ENCODE measurements at places on chromosomes 12 and 14.

DNA sequence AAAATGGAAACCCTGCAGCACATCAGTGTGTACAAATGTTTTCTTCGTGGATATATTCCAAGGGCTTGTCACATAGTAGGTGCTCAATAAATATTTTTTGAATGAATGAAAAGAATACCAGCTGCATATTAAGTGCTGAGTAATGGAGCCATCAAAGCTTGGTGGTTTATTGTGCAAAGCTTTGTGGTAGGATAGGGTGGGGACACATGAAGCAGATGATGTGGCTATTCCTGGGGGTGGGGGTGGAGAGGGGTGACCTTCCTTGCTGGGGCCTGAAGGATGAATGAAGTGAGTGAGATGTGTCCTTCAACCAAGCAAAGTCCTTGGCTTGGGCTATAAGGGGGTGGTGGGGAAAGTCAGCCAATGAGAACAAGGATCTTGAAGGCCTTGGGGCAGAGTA, 4.3 kb upstream of the KRT81 start:
- no peak for DNase-seq

- no peak for DNase-seq
Observed at GRCh38 chr14:70731447-70732239, 77.7 kb downstream of the MAP3K9 start.

DNA sequence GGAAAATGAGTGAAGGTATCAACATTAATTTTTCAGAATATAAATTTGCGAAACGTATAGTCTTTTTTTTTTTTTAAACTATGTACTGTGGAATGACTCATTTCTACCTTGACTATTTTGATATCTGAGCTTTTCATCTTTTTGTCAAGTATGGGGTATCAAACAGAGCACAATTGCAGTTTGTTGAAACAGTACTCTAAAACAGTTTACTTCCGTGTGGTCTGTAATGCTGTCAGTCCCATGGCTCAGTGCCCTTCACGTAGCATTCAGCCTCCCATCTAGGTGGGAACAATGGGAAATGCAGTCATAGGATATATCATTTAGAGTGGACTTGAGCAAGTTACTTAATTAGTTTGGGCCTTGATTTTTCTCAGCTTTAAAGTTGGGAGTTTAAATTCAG, 139.5 kb downstream of the ERC1 start:
- no peak for DNase-seq

GRCh38 chr14:77364146-77364545, 12.7 kb downstream of the TMED8 start:
- DNase-seq, result no peak

DNA sequence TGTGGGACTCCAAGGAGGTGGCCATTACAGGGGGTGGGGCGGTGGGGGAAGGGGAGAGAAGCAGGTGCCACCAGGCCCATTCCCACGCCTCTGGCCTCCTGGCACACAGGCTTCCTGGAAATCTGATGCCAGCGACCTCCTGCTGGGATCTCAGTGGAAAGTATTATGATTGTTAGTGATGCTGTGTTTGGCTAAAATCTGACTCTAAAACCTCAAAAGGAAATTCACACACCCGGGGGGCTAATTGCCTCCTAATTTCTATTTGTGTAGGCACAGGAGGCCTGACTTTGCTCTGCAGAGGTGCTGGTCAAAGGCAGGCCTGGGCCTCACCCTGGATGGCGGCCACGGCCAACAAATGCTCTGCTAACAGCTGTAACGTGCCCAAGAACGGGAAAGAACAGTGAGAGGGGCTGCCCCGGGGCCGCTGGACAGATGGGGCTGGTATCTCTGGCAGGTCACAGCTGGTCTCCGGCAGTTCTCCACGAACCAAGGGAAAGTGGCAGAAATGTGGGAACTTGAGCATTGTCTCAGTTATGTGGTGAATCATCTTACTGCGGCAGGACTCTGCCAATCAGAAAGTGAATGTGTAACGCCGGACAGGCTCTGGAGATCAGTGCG, 14.3 kb downstream of the FAM181A start:
- no peak for DNase-seq

DNA sequence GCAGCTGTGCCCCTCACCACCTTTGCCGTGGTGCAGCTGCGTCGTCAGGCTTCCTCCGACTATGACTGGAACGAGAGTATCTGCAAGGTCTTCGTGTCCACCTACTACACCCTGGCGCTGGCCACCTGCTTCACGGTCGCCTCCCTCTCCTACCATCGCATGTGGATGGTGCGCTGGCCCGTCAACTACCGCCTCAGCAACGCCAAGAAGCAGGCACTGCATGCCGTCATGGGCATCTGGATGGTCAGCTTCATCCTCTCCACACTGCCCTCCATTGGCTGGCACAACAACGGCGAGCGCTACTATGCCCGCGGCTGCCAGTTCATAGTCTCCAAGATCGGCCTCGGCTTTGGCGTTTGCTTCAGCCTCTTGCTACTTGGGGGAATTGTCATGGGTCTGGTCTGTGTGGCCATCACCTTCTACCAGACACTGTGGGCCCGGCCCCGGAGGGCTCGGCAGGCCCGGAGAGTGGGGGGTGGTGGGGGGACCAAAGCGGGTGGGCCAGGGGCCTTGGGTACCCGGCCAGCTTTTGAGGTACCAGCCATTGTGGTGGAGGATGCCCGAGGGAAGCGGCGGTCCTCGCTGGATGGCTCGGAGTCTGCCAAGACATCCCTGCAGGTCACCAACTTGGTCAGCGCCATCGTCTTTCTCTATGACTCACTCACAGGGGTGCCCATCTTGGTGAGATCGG, 2.6 kb downstream of the GPR162 start:
- no peak for DNase-seq

DNA sequence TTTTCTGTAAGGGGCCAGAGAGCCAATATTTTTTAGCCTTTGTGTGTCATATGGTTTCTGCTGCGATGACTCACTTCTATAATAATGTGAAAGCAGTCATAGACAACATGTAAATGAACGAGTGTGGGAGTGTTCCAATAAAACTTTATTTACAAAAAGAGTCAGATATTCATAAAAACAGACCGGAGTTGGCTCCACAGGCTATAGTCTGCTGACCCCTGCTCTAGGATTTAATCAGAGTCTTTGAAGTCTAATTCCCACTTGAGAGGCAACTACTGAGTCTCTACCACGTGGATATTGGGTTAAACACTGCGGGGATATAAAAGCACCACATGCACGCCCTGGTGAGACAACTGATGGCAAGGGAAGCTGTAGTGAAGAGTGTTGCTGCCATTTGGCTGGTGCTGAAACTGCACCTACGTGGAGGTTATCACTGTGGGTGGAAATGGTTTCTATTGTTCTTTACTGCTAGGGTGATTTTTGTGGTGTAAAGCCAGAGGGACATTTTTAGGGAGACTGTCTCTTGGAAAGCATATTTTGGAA, 3.6 kb upstream of the NINJ2 start:
- no peak for DNase-seq

DNA sequence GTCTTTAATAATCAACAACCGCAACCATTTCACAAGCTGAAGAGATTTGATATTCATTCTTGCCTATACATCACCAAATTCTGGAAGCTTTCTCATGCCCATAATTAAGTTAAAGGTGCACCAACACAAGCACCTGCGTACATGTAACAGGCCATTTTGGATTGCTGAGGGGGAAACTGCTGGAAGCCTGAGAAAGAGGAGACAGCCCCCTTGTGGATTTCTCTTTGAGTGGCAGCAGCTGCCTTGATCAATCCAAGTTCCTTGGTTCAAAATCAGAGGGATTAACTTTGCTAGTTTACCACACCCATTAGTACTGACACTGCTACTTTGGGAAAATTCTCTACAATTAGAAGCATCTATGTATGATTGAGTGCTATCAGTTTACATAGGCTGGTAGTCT, 321.1 kb downstream of the NOVA1 start:
- DNase-seq, result peak; percentile 6

DNA sequence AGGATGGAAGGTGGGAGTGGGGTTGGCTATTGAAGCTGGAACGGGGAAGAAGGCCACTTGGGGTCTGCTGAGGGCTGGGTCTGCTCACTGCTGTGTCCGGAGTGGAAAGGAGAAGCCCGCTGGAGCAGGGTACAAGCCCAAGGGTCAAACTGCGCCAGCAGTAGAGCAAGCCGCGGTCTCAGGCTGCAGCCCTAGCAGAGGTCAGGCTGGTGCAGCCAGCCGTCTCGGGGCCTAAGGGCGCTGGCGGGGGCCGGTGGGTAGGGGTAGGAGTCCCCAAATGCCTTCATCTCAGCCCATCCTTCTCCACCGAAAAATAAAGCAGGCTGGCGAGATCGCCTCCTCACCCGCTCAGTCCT, 718 bp upstream of the JDP2 start:
- no peak for DNase-seq

- peak; percentile 75 for DNase-seq
Observed at GRCh38 chr12:26125400-26126339, 833 bp upstream of the BHLHE41 start.

DNA sequence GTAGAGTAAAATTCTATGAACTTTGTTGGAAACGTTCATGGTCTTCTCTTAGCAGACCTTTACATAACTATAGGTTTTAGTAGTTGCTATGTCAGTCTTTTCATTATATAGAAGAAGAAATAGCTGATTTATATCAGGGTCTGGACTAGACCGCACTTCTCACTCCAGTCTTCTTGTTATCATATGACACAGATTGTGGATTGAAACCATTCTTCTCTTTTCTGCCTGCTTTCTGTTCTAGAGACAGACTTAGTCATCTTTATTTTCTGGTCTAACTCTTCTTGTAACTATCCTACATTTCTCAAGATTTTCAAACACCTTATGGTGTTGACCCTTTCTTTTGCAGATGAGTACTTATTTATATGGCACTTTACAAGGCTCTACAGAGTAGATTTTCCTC, 55.7 kb downstream of the PCNX1 start:
- no peak for DNase-seq

DNA sequence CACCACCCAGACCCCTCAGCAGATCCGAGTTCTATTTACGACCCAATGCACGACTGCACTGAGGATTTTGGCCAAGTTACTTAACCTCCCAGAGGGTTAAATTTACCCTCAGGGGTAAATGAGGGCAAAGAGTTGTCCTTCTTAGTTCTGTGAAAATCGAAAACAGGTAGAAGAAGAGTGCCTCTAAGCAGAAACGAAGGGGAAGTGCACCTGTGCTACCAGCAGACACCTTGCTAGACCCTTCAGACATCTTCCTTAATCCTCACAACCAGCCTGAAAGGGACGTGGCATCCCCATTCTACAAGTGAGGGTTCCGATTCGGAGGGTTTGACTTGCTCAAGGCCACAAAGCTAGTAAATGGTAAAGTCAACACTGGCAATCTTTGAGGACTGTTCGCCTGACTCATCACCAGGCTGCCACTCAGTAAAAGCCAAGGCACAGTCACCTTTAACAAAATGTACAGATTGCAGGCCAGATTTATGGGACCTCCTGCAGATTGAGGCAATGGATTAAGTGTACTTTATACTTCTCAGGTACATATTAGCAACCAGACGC, 1.6 kb downstream of the GSG1 start:
- DNase-seq, result no peak

DNA sequence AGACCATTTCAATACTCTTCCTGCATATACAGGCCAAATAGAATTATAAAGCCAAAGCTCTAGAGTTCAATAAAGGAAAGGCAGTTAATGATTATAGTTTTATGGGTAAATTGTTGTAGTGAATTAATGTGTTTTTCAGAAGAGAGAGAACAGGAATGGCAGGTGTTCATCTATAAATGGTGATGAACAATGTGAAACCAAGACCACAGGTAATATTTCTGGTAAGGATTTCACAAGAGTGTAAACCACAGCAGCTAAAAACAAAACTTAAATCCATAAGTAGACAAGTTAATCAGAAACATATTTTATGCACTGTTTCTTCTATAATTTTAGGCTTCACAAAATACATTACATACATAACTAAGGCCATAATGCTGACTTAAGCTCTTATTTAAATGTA, 204.4 kb downstream of the SYT1 start:
- no peak for DNase-seq

GRCh38 chr14:63992858-63993257, 140.1 kb downstream of the SYNE2 start:
- DNase-seq, result no peak

- DNase-seq, result peak; percentile 22
Observed at GRCh38 chr12:39354955-39355354, 88.0 kb downstream of the KIF21A start.

GRCh38 chr14:57073986-57074385, 194.7 kb downstream of the EXOC5 start:
- no peak for DNase-seq

GRCh38 chr12:9047105-9047504, 57.8 kb downstream of the KLRG1 start:
- DNase-seq, result no peak

GRCh38 chr12:47039079-47039478, 40.3 kb upstream of the PCED1B start:
- DNase-seq, result no peak

DNA sequence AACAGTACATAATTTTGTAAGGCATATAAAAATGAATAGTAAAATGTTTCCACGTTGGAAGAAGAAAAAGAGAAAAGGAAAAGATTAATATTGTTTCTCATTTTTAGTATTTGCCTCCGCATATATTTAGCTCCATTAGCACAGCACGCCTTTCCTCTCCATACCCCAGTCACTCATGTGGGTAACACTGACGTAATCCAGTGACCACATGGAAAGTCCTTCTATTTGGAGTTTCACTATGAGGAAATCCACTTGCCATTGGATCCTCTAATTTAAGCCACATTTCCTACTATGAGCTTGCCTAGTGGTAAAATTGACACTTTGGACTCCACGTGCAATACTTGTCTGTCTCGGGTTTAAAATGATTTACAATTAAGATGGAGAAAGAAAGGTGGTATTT, 5.7 kb upstream of the SLCO1A2 start:
- DNase-seq, result no peak

GRCh38 chr14:94374116-94374515, 14.3 kb downstream of the SERPINA1 start:
- DNase-seq, result no peak

DNA sequence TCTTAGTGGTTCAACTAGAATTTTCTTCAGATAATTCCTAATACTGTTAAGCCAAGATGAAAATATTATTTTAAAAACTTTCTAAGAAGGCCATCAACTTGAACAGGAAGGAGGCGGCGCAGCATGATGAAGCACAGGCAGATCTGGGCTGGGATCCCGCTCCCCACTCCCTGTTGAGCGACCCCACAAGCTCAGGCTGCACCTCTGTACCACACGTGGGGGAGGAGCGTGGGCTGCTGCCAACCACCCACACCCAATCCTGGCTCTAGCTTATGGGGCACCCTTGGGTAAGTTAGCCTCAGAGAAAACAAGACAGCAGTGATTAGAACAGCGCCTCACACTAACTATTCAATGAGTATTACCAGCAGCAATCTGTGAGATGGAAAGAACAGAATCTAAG, 6.0 kb downstream of the MTERF2 start:
- no peak for DNase-seq

GRCh38 chr14:56243110-56243509, 124.9 kb downstream of the PELI2 start:
- DNase-seq, result no peak

- DNase-seq, result no peak
Observed at GRCh38 chr12:52226446-52226845, 6.6 kb upstream of the KRT7 start.

- no peak for DNase-seq
Observed at GRCh38 chr12:57079821-57080220, 1.2 kb upstream of the NEMP1 start.
